GM13977 (cell line): ENCODE measurements at places on chromosomes 4 and X.

- no peak for DNase-seq
Measured at GRCh38 chr4:189365451-189365850, 575.2 kb upstream of the FRG1 start.

DNA sequence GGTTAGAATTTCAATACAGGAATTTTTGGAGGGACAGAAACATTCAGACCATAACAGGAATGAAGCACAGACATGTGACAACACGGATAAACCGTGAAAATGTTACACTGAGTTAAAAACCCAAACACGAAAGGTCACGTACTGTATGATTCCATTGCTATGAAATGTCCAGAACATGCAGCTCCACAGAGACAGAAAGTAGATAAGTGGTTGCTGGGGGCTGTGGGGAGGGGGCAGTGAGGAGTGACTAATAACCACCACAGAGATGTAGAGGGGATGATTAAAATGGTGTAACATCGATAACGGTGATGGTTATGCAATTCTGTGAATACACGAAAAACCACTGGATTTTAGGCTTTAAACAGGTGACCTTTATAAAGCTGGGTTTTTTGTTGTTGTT lies 8.3 kb downstream of the GPR143 start:
- no peak for DNase-seq

GRCh38 chr4:171629182-171629581 lies 184.0 kb upstream of the GALNTL6 start:
- DNase-seq: no peak

GRCh38 chr4:137952116-137952515 lies 290.0 kb downstream of the SLC7A11 start:
- no peak for DNase-seq

DNA sequence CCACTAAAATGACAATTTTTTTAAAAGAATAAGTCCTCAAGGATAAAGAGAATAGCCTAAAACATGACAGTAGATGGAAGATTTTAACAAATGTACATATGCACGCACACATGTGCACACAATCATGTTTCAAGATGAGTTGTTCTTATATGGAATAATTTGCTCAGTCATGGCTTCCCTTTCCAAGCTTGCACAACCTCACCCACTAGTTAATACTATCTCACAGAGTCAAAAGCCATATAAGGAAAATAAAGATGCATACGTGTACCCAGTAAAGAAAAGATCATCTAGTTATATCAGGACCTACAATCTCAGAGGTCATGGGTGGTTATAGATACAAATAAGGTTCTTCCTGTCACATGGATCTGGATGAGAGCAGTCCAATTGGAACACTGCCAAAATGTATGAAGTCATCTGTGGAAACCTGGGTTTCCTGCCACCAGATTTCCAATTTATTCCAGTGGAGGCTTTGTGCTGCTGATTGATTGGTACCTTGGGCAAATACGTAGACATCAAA lies 56.1 kb downstream of the FAM13A start:
- DNase-seq: no peak

DNA sequence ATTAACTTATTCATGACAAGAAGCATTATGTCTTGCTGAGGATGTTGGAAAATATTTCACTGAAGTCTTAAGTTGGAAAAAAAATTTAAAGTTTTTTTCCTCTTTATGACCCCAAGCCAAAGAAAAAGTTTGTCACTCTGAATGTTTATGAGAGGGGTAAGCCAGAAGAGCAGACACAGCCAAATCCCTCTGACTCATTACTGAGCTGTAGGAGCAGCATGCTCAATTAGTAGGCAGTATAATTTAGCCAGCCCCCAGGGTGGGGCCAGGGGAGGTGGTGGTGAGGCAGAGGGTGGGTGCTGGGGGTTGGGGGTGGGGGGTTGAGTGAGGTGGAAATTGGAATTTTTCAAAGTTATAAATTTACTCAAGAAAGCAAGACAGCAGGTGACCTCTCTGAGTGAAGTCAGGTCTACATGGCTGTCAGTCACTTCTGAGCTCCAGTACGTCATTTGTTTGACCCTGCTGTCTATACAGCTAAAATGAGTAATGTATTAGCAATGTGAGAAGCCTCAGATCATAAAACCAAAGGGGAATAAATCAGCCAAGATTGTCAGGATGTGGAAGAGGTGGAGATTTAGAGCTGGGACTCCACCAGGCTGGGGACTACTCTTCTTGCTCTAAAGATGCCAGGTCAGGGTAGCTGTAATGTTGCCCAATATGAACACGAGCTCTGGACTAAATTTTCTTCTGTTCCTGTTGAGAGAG lies 98.8 kb upstream of the NDP start:
- no peak for DNase-seq

GRCh38 chr4:34066126-34066525 lies 2178.2 kb downstream of the ARAP2 start:
- no peak for DNase-seq

DNA sequence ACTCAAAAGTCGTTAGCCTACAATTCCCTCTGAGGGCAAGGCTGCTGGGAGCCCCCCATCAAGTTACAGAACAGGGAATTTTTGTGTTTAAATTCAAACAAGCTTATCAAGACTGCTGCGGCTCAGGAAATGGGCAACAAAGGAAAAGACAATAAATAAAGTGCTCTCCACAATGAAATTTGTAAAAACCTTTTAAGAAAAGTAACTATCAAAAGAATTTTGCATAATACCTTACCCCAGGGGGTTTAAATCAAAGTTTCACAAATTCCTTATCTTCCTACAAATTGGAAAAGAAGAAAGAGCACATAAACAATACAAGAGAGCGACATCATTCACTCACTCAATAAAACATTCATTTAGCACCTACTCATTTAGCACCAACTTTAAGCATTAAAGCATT lies 97.9 kb upstream of the CCDC160 start:
- no peak for DNase-seq

- peak; percentile 69 for DNase-seq
Measured at GRCh38 chr4:184534511-184535391, 60.4 kb upstream of the IRF2 start.

GRCh38 chrX:129093706-129094105 lies 429.6 kb downstream of the SMARCA1 start:
- DNase-seq: no peak

DNA sequence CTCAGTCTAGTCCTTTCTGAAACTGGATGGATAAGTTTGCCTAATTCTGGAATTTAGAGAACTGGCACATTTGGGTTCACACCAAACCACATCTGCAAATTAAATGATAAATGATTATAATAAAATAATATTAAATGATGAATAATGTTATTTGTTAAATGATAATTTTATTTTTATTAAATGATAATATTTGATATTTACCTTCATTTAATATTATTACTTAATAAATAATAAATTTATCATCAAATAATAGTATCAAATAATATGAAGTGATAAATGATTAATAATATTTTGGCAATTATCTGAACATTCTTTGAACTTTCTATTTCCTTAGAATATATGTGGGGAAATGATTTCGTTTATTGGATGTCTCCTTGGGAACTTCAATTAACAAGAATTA lies 1604.2 kb downstream of the STIM2 start:
- no peak for DNase-seq

- no peak for DNase-seq
Measured at GRCh38 chr4:180528003-180528402, 1715.2 kb upstream of the TENM3 start.

GRCh38 chr4:158873795-158874401 lies 105.1 kb downstream of the FNIP2 start:
- no peak for DNase-seq

DNA sequence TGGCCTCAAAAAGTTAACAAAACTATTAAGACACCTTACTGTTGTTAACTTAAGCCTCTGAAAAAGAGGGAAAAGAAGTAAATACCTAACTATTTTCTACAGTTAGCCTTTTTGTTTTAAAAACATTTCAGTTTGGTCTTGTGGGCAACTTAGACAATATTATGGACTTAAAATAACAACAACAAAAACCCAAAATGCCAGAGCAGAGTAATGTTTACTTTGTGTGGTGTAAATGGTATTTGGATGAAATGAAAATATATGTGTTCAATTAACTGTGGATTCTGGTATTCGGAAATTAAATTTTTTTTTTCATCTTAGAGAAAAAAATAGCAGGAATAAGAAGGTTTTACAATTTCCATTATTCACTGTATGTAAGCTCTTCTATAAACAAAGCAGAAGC lies 79.6 kb upstream of the NPNT start:
- DNase-seq: no peak

- no peak for DNase-seq
Measured at GRCh38 chr4:98816386-98816785, 112.5 kb downstream of the EIF4E start.

- no peak for DNase-seq
Measured at GRCh38 chrX:38365954-38366353, 13.6 kb downstream of the OTC start.

GRCh38 chr4:145132511-145133098 lies 34.5 kb downstream of the ABCE1 start:
- peak; percentile 49 for DNase-seq

GRCh38 chr4:1243451-1244080 lies 5.4 kb downstream of the CTBP1 start:
- no peak for DNase-seq

- peak; percentile 49 for DNase-seq
Measured at GRCh38 chr4:30717208-30718020, 2.8 kb upstream of the PCDH7 start.

DNA sequence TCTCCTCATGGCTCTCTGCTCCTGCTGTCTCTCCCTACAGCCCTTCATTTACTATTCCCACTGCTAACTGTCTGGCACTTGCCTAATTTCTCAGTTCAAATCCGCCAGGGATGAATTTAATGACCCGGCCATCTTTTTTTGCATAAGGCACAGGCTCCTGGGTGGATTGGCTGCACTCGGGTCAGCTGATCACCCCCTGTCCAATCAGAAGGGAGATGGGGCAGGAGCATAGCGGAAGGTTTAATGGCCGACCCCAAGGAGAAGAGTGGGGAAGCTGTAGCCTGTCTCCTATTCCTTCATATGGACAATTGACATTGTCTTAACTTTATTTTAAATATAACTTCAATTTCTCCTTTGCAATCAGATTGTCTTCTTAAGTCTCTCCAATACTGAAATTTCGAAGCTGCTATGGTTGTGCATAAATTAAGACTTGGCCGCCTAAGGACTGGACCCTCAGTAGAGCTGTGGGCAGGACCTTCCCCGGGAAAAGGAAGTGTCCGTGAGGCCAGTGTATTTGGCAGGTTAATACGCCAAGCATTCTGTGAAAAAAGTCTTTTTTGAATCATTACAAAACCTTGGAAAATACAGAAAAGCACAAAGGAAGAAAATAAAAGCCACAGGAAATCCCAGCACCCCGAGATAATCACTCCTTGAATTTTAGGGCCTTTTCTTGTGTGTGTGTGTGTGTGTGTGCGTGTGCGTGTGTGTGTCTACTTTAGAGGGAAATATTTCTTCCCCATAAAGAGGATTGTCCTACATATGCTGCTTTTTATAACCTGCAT lies 55.5 kb downstream of the SMIM20 start:
- DNase-seq: no peak

DNA sequence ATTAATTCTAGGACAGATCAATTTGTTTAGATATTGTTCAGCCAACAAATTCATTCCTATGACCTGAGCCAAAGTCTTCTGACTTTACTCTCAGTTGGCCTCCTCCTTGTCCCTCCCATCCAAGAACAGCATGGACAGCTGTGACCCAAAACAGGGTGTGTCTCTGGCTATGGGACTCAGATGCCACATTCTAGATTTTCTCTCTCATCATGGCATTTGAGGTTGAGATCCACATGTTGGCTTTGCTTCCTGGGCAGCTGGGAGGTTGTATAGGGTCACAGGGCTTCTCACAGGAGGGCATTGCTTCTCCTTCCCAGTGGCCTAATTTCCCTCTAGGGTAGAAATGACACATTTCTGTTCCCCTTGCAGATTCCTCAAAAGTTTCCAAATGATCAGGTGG lies 22.6 kb upstream of the EGF start:
- no peak for DNase-seq

- no peak for DNase-seq
Measured at GRCh38 chr4:141711211-141711610, 74.8 kb downstream of the IL15 start.

DNA sequence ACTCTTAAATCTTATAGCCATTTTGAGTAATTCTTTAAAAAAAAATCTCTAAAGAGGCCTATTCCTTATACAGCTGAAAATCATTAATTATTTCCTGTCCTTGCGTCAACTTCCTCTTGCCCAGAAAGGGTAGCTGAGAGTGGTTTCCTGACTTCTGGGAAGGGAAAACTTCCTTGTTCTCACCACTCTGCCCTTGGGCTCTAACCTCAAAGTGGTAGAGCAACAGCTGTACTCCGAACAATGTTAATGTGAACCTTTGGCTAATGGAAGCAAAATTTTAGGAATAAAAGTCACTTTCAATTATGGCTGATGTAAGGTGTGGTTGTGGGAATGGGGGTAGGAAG lies 15.3 kb downstream of the KLHL2 start:
- no peak for DNase-seq

GRCh38 chr4:170226288-170226687 lies 136.5 kb upstream of the AADAT start:
- no peak for DNase-seq

GRCh38 chr4:153497091-153497531 lies 31.0 kb downstream of the TMEM131L start:
- no peak for DNase-seq

GRCh38 chr4:52545099-52546069 lies 113.7 kb downstream of the USP46 start:
- DNase-seq: peak; percentile 72

DNA sequence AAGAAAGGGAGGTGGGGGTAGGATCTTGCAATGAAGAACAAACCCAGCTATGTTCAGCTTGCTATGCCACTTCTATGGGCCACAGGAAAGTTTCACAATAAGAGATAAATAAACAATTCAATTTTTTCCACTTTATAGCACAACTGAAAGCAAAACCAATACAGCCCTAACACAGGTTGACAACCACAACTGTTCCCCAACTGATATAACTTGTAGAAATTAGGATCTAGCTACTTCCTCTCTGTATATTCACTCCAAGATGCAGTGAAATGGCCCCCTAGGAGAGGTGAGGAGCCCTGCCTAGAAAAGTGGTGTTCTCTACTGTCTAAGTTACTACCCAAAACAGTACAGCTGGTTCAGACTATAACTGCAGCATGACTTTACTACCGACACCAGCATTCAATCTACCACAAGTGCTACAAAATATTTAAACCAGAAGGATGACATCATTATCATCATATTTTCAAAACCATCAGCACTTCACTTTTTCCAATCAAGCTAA lies 77.0 kb downstream of the FBXW7 start:
- DNase-seq: peak; percentile 21

- no peak for DNase-seq
Measured at GRCh38 chr4:125951261-125951887, 636.6 kb downstream of the FAT4 start.

DNA sequence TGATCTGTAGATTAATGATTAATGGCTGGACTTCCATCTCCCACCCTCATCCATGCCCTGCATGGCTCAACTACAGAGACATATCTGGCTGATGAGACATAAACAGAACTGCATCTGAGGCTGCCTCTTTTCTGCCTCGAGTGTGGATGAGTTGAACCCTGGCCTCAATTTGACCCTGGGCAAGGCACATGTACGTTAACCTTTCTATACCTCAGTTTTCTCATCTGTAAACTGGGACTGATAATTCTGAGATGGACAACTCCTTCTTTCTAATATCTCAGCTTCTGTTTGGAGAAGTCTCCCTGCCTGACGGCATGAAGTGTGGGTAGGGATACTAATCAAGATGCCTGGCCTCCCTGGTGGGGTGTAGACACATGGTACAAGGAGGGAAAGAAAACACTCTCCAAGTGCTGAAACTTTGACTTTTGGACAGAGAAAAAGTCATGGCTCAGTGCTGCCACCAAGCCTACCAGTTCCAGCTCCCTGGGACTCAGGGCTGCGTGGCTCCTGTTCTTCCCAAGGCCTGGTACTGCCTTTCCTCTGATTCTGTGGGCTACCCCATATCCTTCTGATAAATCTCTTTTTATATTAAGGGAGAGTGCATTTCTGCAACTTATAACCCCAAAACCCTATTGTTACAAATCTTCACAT lies 64.4 kb downstream of the HAUS3 start:
- no peak for DNase-seq
